Esophagus mucosa (tissue), 1 donor: ENCODE measurements at places on chromosomes 16 and 17. TPM values are rescaled to one million over a fixed set of nuclear protein-coding genes. Genes with fewer than 3 reads are reported as not detected.

DNA sequence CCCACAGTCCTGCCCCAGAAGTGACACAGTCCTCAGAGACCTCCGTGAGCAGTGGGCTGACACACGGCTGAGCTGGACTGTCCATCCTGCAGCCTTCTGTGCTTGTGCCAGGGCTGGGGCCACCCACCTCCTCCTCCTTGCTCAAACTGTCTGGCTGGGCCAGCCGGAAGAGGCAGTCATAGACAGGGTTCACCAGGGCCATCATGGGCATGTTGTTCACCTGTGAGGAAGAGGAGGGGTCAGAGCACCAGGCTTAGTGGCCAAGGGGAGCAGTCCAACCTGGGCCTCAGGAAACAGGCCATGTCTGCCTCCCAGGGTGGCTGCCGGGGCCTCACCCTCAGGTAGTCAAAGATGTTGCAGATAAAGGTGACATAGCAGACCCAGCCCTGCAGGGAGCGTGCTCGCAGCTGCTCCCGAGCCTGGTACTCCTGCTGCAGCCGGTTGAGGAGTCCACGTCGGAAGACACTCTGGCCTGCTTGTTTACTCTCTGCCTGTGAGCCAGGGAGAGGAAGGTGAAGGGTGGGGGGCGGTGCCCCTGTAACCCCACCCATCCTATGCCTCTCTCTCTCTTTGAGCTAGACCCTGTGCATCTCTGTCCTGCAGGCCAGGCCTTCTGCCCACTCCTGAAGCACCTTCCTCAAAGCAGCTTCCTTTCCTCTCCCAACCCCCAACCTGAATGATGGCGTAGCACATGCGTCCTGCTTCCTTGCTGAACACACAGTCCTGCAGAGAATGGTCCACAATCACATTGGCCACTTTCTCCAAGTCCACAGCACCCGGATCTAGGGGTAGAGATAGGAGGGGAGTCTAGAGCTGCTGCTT is 3.4 kb downstream of the MIF4GD start:
- no peak for ATAC-seq

DNA sequence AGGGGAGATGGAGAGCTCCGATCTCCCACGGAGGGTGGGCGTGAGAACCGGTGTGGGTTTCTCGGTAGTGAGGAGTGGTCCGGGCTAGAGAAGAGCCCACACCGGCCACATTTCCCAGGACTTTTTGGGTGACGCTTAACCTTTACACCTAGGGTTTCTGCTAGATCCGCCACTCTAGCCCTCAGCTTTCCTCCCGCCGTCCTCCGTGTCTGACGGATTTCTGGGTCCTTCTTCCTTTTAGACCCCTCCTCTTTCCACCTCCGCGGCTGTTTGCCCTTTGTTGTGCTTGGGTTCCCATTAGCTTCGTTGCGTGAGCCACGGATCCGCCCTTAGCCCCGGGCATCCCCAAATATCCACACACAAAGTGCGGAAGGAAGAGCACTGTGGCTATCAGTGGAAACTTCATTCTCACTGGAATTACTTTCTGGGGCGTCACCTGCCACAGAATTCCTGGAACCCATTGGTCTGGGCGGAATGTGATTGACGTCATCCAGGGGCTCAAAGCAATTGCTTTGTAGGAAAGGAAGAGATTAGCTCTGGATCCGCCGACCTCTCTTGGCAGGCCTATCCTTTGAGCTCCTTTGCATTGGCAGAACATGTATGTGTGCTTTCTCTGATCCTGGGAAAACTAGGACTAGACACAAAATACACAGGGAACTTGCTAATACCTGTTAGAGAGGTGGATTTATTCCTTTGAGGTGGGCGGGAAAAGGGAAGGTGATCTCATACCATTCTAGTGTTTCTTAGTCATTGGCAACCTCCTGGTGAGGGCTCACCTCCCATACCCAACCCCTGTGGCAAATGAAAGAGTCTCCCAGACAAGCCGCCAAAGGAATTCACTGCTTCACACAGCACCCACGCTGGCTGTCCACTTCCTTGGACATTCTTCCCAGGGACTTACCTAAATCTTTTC is 654 bp downstream of the TNFAIP1 start:
- peak; percentile 59 for ATAC-seq

The CHRNB1 gene
- total RNA-seq, result 4.9 TPM

The CDH13 gene
- 8.4 TPM for total RNA-seq
